A549 treated with CpdA at 1 μM for 4 hours (cell line): ENCODE measurements at places on chromosomes 13 and 19. TPM values are rescaled to one million over a fixed set of nuclear protein-coding genes. Genes with fewer than 3 reads are reported as not detected.

ZNF222 gene
- total RNA-seq: 3.0 to 6.0 TPM (median 3.5 TPM) in 5 replicates

KLK12 gene
- total RNA-seq: not detected in 5 replicates

MCOLN1 gene
- total RNA-seq: 8.1 to 13.6 TPM (median 11.5 TPM) in 5 replicates

LRRC25 gene
- total RNA-seq: 0.05 TPM in 2 of 5 replicates, not detected in the others

COX6B2 gene
- 0.83 to 1.5 TPM (median 1.1 TPM) in 5 replicates for total RNA-seq

MYO1F gene
- total RNA-seq: 0.17 to 0.35 TPM (median 0.24 TPM) in 5 replicates

GRIN2D gene
- total RNA-seq: 7.2 to 10.9 TPM (median 9.5 TPM) in 5 replicates

ADAT3 gene
- total RNA-seq: 2.8 to 7.6 TPM (median 6.3 TPM) in 5 replicates

NLRP9 gene
- not detected in 5 replicates for total RNA-seq

ZNF582 gene
- 1.0 to 2.0 TPM (median 1.3 TPM) in 5 replicates for total RNA-seq

GIPC3 gene
- total RNA-seq: 0.13 to 0.28 TPM (median 0.21 TPM) in 5 replicates

TMEM190 gene
- total RNA-seq: 1.6 to 2.7 TPM (median 1.8 TPM) in 5 replicates

PODNL1 gene
- 0.87 to 1.5 TPM (median 1.2 TPM) in 5 replicates for total RNA-seq

RNF225 gene
- total RNA-seq: 0.14 to 0.17 TPM (median 0.15 TPM) in 4 of 5 replicates, not detected in the other

ZNF563 gene
- total RNA-seq: not detected in 5 replicates

ZNF536 gene
- total RNA-seq: not detected in 5 replicates

YJU2 gene
- 19.6 to 22.8 TPM (median 20.2 TPM) in 5 replicates for total RNA-seq

NLRP12 gene
- 0.02 TPM in 1 of 5 replicates, not detected in the others for total RNA-seq

VSTM2B gene
- total RNA-seq: not detected in 5 replicates
